ENCODE measurements at places on chromosomes 6 and 20. TPM values are rescaled to one million over a fixed set of nuclear protein-coding genes. Genes with fewer than 3 reads are reported as not detected.

- H3K36me3 ChIP-seq, result no peaks in the 10 kb centered on the region
- DNase-seq, result no peak
- no peaks in the 10 kb centered on the region for H3K27me3 ChIP-seq
- H3K4me3 ChIP-seq, result no peak overlapping the region
- H3K4me1 ChIP-seq, result no peaks in the 10 kb centered on the region
Observed at GRCh38 chr20:50353289-50353961, 156.8 kb upstream of the PTPN1 start.

DNA sequence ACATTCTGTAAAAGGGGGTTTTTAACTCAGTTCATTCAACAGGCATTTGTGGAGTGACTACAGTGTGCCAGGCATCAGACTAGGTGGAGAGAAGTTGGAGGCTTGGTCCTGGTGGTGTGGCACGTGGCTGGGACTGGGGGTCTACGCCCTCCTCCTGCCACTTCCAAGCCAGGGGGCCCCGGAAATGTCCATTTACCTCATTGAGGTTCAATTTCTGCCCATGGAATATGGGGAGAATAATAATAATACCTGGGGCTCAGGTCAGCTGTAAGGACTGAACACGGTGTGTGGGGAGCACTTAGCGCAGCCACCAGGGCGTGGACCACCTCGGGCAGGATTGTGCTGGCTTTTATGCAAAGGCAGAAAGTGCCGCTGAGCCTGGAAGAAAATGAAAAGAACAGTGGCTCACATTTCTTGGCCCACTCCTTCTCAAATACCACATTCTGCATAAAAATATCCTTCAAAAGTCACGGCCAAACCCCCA, 229.4 kb downstream of the ANKRD60 start:
- H3K27me3 ChIP-seq, result no peaks in the 10 kb centered on the region
- no peaks in the 10 kb centered on the region for H3K36me3 ChIP-seq
- H3K4me1 ChIP-seq, result no peaks in the 10 kb centered on the region
- H3K27ac ChIP-seq, result no peak overlapping the region
- no peak overlapping the region for H3K4me3 ChIP-seq

- H3K27ac ChIP-seq, result no peak overlapping the region
- DNase-seq, result no peak
- H3K36me3 ChIP-seq, result no peaks in the 10 kb centered on the region
- no peaks in the 10 kb centered on the region for H3K27me3 ChIP-seq
Observed at GRCh38 chr20:13874394-13875157, 89.7 kb downstream of the NDUFAF5 start.

DNA sequence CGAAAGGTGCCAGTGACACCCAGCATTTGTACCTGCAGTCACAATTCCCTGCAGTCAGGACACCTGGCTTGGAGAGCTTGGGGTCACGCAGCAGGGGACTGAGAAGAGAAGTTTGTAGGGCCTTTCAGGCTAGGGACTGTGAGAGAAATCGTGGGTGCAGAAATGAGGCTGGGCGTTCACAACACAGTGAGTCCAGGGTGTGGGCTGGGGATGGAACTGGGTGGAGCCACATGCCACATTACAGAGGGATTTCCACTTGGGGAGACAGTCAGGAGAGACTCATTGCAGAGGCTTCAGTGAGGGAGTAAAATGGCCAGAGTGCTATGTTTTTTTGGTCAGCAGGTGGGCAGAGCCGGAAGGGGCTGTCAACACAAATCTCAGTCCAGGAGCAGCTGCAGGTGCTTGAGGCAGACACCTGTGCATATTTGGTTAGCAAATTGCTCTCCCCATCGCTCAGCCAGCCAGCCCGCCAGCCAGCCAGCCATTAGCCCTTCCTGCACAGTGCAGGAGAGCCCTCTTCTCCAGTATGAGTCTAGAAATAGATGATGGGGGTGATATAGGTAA, 7.4 kb downstream of the ITPR3 start:
- no peaks in the 10 kb centered on the region for H3K36me3 ChIP-seq
- H3K27me3 ChIP-seq, result peaks cover 5% of the 10 kb centered on the region
- no peaks in the 10 kb centered on the region for H3K4me1 ChIP-seq
- H3K27ac ChIP-seq, result no peak overlapping the region
- DNase-seq, result no peak
- H3K4me3 ChIP-seq, result no peak overlapping the region

DNA sequence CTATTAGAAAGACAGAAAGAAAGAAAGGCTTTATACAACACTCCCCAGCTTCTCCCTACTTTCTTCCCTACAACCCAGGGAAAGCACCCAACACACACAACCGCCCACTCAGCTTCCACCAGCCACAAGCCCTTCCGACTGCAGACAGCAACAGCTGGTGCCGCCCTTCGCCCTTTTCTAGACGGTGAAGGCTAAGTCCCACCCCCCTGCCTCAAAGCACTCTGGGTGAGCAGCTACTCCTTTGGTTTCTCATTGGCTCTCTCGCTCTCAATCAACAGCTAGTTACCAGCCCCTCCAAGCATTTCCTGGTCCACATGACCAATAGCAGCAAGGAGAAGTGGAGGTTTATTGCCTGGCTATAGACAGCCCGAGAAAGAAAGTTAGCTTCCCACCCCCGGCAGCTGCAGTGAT, 230.1 kb upstream of the MOCS1 start:
- no peaks in the 10 kb centered on the region for H3K27me3 ChIP-seq
- no peaks in the 10 kb centered on the region for H3K36me3 ChIP-seq
- no peaks in the 10 kb centered on the region for H3K4me1 ChIP-seq
- no peak for DNase-seq

ARMC2 gene
- total RNA-seq, result 0.86 TPM

DNA sequence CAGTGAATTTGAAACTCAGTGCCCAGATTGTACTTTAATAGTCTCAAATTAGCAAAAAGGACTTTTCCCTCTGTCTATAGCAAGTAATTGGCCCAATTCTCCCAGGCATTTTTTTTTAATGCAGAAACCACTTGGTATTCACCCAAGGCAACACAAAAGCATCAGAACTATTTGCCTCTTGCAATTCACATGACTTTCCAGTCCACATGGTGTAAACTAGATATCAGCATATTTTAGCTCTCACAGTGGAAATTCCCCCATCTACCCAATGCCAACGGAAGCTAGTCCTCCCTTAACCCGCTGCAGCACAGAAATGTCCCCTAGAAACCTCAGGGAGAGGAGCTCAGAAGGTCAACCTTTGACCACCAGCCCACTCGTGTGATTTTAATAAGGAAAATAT, 103.4 kb upstream of the CDYL start:
- H3K36me3 ChIP-seq, result no peaks in the 10 kb centered on the region
- no peaks in the 10 kb centered on the region for H3K27me3 ChIP-seq
- H3K4me1 ChIP-seq, result no peaks in the 10 kb centered on the region
- H3K27ac ChIP-seq, result no peak overlapping the region
- no peak for DNase-seq

- no peak overlapping the region for H3K27ac ChIP-seq
- H3K4me3 ChIP-seq, result no peak overlapping the region
- no peaks in the 10 kb centered on the region for H3K27me3 ChIP-seq
- no peaks in the 10 kb centered on the region for H3K36me3 ChIP-seq
- no peaks in the 10 kb centered on the region for H3K4me1 ChIP-seq
- no peak for DNase-seq
Observed at GRCh38 chr20:24432046-24432442, 37.4 kb upstream of the SYNDIG1 start.

DNA sequence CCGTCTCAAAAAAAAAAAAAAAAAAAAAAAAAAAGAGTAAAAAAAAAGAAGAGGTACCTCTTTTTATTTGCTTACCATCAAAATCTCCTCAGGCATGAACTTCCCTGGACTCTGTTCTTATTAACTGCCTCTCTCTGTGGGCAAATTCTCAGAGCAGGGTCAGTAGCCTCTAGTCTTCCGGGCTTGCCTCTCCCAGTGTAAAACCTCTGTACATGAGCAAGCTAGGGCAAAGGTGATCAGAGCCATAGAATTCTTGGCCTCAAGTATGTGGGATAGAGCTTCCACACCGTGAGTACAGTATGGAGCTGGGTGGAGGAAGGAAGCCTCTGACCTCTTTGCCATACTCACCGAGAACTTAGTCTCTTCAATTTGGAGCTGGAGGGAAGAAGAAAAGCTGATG, 58.5 kb downstream of the TRPC4AP start:
- H3K36me3 ChIP-seq, result peaks cover 7% of the 10 kb centered on the region
- H3K27me3 ChIP-seq, result no peaks in the 10 kb centered on the region
- DNase-seq, result no peak
- no peaks in the 10 kb centered on the region for H3K4me1 ChIP-seq

PRND gene
- total RNA-seq, result not detected

- no peak overlapping the region for H3K4me3 ChIP-seq
- DNase-seq, result no peak
- no peak overlapping the region for H3K27ac ChIP-seq
- H3K4me1 ChIP-seq, result peaks cover 6% of the 10 kb centered on the region
- H3K27me3 ChIP-seq, result peaks cover 21% of the 10 kb centered on the region
Observed at GRCh38 chr6:10386220-10386619, 28.7 kb downstream of the TFAP2A start.

- H3K27me3 ChIP-seq, result no peaks in the 10 kb centered on the region
- H3K27ac ChIP-seq, result no peak overlapping the region
- H3K4me1 ChIP-seq, result no peaks in the 10 kb centered on the region
Observed at GRCh38 chr6:96611342-96611991, 48.5 kb downstream of the FHL5 start.

TUBB1 gene
- 1.5 TPM for total RNA-seq
